ENCODE measurements at places on chromosomes 4 and X.
A peak's percentile ranks its signal among the peaks of the same experiment; 100 is the strongest.

- H3K36me3 ChIP-seq, result no peaks in the 10 kb centered on the region
- peak; percentile 56 for DNase-seq
- H3K4me3 ChIP-seq, result peak within 1 kb of the TSS; percentile 71
- no peaks in the 10 kb centered on the region for H3K4me1 ChIP-seq
Measured at GRCh38 chr4:56907489-56908205, at the start of gene REST. Gene REST, plus strand, starts transcription at chr4:56907900. Its CDS starts 2,739 bp downstream, at chr4:56910639.

DNA sequence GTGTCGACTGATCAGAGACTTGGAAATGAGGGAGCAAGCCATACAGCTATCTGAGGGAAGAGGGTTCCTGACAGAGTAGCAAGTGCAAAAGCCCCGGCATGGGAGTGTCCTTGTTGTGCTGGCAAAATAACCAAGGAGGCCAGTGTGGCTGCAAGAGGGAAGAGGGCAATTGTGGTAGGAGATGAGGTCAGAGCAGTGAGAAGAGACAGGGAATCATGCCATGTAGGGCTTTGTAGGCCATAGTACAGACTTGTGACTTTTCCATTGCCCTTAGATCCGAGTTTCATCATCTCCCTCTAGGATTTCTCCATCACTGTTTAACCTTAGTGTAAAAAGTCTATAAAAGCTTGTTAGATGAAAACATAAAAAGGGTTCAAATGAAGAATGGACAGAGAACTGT is 76.2 kb downstream of the DOCK11 start:
- no peaks in the 10 kb centered on the region for H3K36me3 ChIP-seq
- DNase-seq, result no peak
- no peak overlapping the region for H3K27ac ChIP-seq
- H3K27me3 ChIP-seq, result no peaks in the 10 kb centered on the region
- no peak overlapping the region for H3K4me3 ChIP-seq
- no peaks in the 10 kb centered on the region for H3K4me1 ChIP-seq

DNA sequence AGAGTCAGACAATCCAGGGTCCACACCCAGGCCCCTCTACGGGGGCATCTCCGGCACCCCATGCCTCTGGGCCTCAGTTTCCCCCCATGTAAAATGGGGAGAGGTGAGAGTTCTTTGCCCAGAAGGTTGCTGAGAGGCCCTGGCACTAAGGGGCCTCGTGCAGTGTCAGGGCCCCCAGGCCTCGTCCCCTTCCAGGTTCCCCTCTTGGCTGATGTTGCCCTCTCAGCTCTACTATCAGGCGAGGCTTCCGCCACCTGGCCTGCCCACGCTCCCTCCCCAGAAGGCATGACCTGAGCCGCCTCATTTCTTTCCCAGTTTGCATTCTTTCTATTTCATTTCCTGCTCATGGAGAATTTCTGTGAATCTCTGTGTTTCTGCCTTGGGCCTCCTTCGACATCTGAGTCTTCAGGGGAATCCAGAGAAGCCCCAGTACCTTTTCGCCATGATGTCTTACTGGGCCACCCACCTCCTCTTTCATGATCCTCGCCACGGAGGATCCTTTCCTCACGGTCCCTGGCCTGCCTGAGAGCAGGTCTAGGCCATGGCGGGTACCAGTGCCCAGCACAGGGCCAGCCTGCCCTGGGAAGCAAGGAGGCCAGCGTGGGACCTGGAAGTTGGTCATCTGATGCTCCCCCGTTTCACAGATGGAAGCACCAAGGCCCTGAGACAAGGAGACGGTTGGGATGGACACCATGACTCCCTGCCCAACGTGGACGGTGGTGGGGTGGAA is 21.9 kb upstream of the MRFAP1 start:
- no peaks in the 10 kb centered on the region for H3K4me1 ChIP-seq
- H3K36me3 ChIP-seq, result no peaks in the 10 kb centered on the region
- no peak for DNase-seq
- no peak overlapping the region for H3K27ac ChIP-seq
- H3K4me3 ChIP-seq, result no peak overlapping the region

- H3K4me3 ChIP-seq, result no peak overlapping the region
- no peaks in the 10 kb centered on the region for H3K4me1 ChIP-seq
- peaks cover 4% of the 10 kb centered on the region for H3K27me3 ChIP-seq
- no peak overlapping the region for H3K27ac ChIP-seq
- no peak for DNase-seq
- no peaks in the 10 kb centered on the region for H3K36me3 ChIP-seq
Measured at GRCh38 chrX:7960246-7960645, 33.0 kb upstream of the PNPLA4 start.

GRCh38 chr4:184284336-184284690 is 66.6 kb upstream of the ENPP6 start:
- no peaks in the 10 kb centered on the region for H3K36me3 ChIP-seq
- H3K27me3 ChIP-seq, result no peaks in the 10 kb centered on the region
- H3K4me1 ChIP-seq, result no peaks in the 10 kb centered on the region
- H3K27ac ChIP-seq, result peak overlapping the region; percentile 21
- H3K4me3 ChIP-seq, result peak overlapping the region; percentile 34

DNA sequence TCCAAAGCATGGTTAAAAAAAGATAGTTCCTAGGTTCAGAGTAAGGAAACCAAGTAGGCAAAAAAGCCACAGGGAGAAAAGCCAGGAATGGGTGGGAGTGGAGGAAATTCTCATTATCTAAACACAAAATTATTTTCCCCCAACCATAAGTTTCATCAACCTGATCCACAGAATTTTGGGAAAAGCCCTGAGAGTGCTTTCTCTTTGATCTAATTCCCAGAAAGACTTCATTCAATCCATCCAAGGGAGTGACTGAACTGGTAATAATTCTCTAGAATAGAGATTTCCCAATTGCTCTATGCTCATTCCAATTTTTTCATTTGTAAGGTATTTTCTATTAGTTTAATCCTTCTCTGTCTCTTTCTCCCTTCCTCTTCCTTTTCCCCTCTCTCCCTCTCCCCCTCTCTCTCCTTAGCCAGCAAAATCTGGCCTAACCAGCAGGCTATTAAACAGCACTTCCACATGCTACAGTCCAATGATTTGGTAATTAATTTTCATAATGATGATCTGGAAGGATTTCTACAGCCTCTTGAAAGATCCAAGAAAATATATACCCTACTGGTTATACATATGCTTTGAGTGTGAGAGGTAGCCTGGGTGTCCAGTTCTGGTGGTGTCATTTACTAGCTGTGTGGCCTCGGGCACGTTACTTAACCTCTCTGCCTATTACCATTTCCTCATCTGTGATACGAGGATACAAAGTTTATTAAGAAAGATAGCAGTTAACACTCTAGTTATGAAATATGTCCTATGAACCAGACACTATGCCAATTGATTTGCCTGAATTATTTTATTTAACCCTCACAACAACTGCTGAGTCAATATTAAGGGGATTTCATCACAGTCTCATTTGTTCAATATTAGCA is 251.5 kb upstream of the RASGEF1B start:
- no peak for DNase-seq
- H3K27ac ChIP-seq, result no peak overlapping the region
- H3K4me3 ChIP-seq, result no peak overlapping the region
- H3K4me1 ChIP-seq, result no peaks in the 10 kb centered on the region
- H3K27me3 ChIP-seq, result no peaks in the 10 kb centered on the region

DNA sequence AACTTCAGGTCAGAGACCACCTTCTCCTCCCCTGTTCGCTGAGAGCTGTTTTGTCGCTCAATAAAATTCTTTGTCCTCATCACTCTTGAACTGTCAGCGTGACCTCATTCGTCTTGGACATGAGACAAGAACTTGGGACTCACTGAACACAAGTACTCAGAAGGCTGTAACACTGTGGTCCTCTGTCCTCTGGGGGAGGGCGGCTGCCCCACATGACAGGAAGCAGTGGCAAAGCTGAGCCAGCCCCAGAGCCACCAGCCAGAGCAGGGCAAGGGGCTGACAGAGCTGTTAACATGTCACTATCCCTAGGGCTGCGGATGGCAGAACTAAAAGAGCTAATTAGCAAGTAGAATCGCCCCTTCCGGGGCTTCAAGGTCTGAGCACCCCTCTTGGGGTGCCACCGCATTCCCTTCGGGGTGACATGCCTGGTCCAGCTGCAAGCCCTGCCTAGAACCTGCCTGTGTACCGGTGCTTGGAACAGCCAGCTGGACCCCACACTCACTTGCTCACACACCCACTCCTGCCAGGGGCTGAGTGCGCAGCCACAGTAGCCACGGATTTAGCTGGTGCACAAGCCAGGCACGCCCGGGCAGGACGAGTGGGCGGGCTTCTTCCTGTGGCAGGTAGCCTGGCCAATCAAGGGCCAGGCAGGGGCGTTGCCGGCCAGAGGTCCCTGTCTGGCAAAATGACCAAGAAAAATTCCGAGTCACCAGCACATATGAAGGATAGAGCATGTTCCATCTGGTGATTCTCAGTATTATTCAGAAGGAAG is 648.6 kb upstream of the AGA start:
- no peak overlapping the region for H3K27ac ChIP-seq
- H3K36me3 ChIP-seq, result no peaks in the 10 kb centered on the region
- no peaks in the 10 kb centered on the region for H3K4me1 ChIP-seq
- no peaks in the 10 kb centered on the region for H3K27me3 ChIP-seq
- H3K4me3 ChIP-seq, result no peak overlapping the region

GRCh38 chr4:16667464-16667863 is 231.0 kb downstream of the LDB2 start:
- H3K4me3 ChIP-seq, result no peak overlapping the region
- DNase-seq, result no peak
- no peaks in the 10 kb centered on the region for H3K27me3 ChIP-seq
- no peak overlapping the region for H3K27ac ChIP-seq

- no peaks in the 10 kb centered on the region for H3K36me3 ChIP-seq
- H3K4me3 ChIP-seq, result no peak overlapping the region
- no peak for DNase-seq
- no peak overlapping the region for H3K27ac ChIP-seq
Measured at GRCh38 chrX:153639177-153640044, 7.6 kb upstream of the DUSP9 start.

DNA sequence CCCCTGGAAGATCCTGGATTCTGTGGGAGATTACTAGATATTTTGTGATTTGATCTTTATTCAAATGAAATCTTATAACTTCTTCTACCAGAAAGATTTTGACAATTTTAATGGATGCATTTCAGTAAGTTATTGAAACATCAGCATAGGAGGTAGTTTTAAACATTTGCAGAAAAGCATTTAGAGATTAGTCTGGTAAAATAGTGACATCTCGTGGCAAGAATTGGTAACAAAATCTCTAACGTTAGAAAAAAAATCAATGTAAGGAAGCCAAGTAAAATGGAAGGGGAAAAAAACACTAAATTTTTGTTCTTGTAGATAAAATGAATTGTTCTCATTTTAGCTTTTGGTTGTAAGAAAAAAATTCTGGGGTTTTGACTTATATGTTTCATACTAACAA is 73.3 kb downstream of the TASL start:
- no peaks in the 10 kb centered on the region for H3K4me1 ChIP-seq
- no peaks in the 10 kb centered on the region for H3K36me3 ChIP-seq
- no peak for DNase-seq
- no peaks in the 10 kb centered on the region for H3K27me3 ChIP-seq
- no peak overlapping the region for H3K4me3 ChIP-seq

DNA sequence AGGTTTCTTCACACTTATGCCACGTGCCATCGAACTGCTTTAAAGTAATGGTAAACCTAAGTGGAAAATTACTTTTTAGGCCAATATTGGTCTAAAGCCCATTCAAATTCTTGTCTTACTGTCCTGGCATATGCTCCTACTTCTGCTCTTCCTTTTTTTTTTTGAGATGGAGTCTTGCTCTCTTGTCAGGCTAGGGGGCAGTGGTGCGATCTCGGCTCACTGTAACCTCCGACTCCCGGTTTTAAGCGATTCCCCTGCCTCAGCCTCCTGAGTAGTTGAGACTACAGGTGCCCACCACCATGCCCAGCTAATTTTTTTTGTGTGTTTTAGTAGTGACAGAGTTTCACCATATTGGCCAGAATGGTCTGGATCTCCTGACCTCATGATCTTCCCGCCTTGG is 129.0 kb upstream of the TECRL start:
- H3K4me1 ChIP-seq, result no peaks in the 10 kb centered on the region
- H3K27me3 ChIP-seq, result no peaks in the 10 kb centered on the region
- H3K27ac ChIP-seq, result no peak overlapping the region
- no peak overlapping the region for H3K4me3 ChIP-seq

DNA sequence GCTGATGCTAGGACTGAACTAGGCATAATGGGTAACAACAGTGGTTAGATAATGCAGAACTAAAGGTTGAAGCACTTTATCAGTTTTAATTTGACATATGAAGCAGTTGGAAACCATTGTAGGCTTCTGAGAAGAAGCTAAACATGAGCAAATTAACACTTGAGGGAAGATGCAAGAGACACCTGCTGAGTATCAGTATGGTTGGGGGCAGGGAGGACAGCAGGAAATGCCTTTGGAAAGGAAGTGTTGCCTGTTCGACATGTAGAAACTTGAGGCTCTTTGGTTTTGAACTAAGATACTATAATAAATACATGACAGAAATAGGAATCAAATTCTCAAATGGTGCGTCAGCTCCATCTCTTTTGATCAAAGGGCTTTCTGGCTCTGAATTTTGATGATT is 115.6 kb downstream of the FHIP1A start:
- H3K27me3 ChIP-seq, result no peaks in the 10 kb centered on the region
- no peaks in the 10 kb centered on the region for H3K4me1 ChIP-seq
- H3K4me3 ChIP-seq, result no peak overlapping the region
- no peak for DNase-seq

GRCh38 chr4:137676357-137676998 is 144.2 kb upstream of the PCDH18 start:
- no peaks in the 10 kb centered on the region for H3K36me3 ChIP-seq
- H3K4me3 ChIP-seq, result no peak overlapping the region
- no peak for DNase-seq
- H3K27ac ChIP-seq, result no peak overlapping the region

DNA sequence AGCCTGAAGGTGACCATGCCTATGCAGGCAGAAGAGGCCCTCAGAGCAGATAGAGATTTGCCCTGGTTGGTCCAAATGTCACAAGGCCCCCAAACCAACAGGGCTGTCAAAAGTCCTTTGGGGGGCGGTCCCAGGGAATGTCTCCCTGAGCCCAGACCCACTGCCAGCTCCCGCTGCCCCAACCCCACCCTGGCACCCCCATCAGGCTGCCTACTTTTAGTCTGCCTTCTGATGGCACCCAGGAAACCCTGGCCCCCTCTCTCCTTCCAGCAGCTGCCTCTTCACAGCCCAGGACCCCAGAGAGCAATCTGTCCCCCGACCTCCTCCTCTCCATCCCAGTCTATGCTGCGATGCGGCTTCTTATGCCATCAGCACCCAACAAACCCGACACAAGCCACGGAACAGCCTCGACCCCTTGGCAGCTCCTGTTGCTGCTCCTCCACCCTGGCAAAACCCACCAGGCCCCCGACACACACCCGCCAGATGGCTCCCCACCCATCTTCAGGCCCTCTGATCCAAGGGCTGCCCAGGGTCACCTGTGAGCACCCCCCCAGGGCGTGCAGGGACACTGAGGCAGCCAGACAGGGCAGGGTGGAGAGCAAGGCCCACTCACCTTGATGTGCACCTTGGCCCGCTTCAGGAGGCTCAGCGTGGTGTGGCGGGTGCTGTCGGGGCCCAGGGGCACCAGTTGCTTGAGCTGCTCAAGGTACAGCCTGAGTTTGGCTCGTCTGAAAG is 9.9 kb downstream of the MXD4 start:
- H3K4me1 ChIP-seq, result peaks cover 14% of the 10 kb centered on the region
- no peaks in the 10 kb centered on the region for H3K27me3 ChIP-seq
- H3K36me3 ChIP-seq, result no peaks in the 10 kb centered on the region

GRCh38 chr4:41176340-41176739 is 38.0 kb downstream of the APBB2 start:
- peak overlapping the region; percentile 39 for H3K27ac ChIP-seq
- DNase-seq, result no peak
- H3K4me3 ChIP-seq, result no peak overlapping the region
- peaks cover 9% of the 10 kb centered on the region for H3K4me1 ChIP-seq
- no peaks in the 10 kb centered on the region for H3K27me3 ChIP-seq

Data from breast epithelium (tissue), 4 donors.